ENCODE measurements at places on chromosomes 16 and 17. TPM values are rescaled to one million over a fixed set of nuclear protein-coding genes. Genes with fewer than 3 reads are reported as not detected.

PIMREG gene
- 8.0 TPM for total RNA-seq

CCL5 gene
- total RNA-seq: 30.2 TPM

TMEM106A gene
- total RNA-seq: 18.2 TPM

CARD14 gene
- total RNA-seq: not detected

All from activated T-helper 1 cell treated with anti-CD3 and anti-CD28 coated beads, Interleukin-12 subunit alpha, Interleukin-12 subunit beta, Interleukin-2, Interleukin-4 antibody, amounts not matched to agents 30 ng/mL and 10 ng/mL and 1 ng/mL, durations not matched to agents 14 hours and 24 hours and 36 hours (primary cell).